NCI-H460 (cell line): ENCODE measurements at places on chromosomes 2 and 18.

DNA sequence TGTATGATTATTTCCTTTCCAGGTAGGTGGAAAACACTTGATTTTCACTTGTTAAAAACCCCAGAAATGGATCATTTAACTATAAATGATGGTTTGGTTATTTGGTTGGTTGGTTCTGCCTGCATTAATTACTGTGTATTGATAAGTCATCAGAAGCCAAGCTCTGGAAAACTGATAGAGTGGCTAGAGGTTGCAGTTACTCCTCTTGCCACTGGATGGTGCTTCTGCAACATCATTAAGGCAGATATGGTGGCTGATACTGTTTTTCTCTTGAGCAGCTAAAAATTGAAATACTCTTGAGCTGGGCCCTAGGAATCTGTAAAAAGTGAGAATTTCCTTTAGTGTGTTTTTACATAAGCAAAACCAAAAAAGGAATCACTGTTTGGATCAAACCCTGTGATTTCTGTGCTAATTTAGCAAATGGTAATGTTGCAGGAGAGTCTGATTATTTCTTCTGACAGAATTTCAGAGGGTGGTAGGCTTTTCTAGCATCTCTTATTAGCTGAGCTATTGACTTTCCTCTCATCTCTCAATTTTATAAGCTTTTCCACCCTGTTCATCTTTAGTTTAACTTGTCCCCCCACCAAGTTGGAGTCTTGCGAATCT lies 54.3 kb downstream of the RAB10 start:
- DNase-seq, result peak; percentile 33

- DNase-seq, result no peak
Observed at GRCh38 chr18:75775121-75775520, 347.6 kb upstream of the SMIM21 start.

- no peak for DNase-seq
Observed at GRCh38 chr2:239775623-239776435, 249.3 kb downstream of the NDUFA10 start.

DNA sequence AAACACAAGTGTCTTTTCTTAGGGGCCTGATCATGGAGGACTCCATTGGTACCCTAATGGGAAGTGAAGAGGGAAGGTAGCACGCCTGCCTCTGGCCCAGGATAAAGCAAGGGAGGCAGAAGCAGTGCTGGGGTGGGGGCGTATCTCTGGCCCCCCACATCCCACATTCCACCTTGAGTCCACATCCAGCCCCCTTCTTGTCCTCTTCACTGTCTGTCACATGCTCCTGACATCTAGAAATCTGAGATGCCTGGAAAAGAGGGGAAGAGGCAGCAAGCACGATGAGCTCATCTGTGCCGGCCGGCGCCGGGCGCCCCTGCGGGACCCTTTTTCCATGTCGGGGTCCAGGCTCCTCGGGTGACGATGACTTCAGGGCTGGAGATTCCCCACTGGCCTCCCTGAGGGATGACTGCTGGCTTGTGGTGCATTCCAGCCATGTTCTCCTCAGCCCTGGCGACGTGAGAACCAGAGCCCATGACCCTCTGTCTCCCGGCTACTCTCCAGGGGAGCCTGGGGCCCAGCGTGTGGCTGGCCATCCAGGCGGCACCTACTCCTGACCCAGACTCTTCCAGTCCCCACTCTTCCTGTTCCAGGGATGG lies 277.5 kb downstream of the DYSF start:
- no peak for DNase-seq

- DNase-seq, result no peak
Observed at GRCh38 chr18:23943104-23943503, 71.5 kb upstream of the TTC39C start.

GRCh38 chr2:195612611-195613495 lies 44.2 kb upstream of the SLC39A10 start:
- no peak for DNase-seq

GRCh38 chr2:159539701-159540100 lies 76.6 kb downstream of the BAZ2B start:
- DNase-seq, result no peak

GRCh38 chr2:209472112-209472832 lies 48.4 kb downstream of the MAP2 start:
- peak; percentile 56 for DNase-seq

GRCh38 chr18:26386002-26386401 lies 159.8 kb downstream of the TAF4B start:
- DNase-seq, result peak; percentile 24

GRCh38 chr2:43899589-43899988 lies 60.8 kb downstream of the ABCG8 start:
- DNase-seq, result no peak

DNA sequence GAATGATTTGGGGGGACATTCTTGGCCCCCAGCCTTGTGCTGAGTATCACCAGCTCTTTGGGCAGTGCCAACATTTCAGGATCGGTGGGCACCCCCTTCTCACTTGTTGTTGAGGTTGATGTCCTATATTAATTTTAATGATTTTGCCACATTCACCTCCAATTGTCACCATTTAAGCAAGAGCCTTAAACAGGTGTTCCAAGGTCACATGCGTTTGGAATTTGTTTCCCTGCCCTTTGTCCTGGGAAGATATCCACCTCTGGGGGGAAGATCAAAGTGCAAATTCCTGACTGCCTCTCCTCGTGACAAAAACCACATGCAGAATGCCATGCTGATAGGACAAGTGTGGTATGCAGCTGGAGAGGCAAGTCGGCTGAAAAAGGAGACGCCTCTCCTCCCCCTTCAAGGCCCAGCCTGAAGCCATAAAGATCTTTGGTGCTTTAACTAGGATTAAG lies 72.5 kb upstream of the ID2 start:
- DNase-seq, result no peak

GRCh38 chr2:1923541-1923940 lies 179.2 kb upstream of the PXDN start:
- DNase-seq, result no peak

DNA sequence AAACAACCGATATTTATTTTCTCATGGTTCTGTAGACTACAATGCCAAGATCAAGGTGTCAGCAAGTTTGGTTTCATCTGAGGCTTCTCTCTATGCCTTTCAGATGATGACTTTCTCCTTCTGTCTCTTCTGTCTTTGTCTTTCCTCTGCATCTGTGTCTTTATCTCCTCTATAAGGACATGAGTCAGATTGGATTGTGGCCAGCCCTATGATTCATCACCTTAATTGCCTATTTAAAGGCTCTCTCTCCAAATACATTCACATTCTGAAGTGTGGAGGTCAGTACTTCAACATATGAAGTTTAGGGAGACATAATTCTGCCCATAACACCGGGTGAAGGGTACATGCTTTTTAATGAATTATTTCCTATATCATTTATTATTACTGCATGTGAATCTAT lies 71.2 kb upstream of the CNTNAP5 start:
- peak; percentile 36 for DNase-seq

DNA sequence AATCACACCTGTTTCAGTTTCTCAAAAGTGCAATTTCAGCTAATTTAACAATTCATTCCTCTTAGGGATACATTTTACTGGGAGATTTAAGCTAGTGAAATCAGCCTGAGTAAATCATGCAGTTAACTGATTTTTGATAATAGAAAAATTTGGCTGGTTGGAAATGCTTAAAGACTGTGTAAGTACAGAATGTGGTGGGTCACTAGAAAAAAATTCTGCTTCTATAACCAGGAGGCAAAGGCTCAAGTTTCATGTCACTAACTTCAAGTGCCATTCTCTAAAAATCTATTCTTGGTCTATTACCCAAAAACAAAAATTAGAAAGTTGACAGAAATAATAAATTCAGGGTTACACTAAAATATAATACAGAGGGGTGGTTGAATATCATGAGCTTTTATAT lies 271.3 kb downstream of the CCDC178 start:
- DNase-seq, result no peak
